Stimulated activated CD4-positive, alpha-beta T cell treated with anti-CD3 and anti-CD28 coated beads, Interleukin-1b, Interleukin-23, amount 100 ng/mL, for 4 hours (primary cell): ENCODE measurements at places on chromosomes 2 and 18.

DNA sequence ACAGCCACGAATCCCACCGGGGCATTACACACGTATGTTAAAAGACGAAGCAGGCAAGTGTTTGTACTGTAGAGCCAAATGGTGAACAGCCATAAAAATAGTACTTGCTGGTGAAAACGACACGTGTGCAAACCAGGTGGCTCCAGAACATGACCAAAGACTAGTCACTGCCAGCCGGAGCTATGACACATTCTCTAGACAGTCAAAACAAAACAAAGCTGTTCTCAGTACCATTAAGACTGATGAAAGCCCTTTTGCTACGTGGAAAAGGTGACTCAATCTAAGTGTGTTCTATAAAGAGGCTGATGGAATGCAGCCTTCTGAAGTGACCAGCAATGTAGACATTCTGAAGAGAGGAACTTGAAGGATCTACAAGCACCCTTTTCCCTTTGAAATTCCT, 367.7 kb upstream of the NETO1 start:
- DNase-seq: no peak

DNA sequence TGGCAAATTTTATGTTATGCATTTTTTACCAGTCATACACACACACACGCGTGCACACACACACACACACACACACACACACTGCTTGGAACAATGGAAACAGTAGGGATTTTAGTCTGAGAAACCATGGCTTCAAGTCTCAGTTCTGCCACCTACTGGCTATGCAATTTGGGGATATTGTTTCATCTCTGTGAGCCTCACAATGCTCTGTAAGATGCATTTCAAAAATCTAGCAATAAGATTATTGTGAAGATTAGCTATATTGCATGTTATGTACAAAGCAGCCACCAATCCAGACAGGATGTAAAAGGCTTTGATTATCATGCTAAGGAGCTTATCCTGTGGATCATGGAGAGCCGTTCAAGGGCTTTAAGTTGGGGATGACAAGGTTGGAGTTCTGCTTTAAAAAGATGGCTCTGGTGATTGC, 401.4 kb downstream of the NBAS start:
- DNase-seq: no peak

DNA sequence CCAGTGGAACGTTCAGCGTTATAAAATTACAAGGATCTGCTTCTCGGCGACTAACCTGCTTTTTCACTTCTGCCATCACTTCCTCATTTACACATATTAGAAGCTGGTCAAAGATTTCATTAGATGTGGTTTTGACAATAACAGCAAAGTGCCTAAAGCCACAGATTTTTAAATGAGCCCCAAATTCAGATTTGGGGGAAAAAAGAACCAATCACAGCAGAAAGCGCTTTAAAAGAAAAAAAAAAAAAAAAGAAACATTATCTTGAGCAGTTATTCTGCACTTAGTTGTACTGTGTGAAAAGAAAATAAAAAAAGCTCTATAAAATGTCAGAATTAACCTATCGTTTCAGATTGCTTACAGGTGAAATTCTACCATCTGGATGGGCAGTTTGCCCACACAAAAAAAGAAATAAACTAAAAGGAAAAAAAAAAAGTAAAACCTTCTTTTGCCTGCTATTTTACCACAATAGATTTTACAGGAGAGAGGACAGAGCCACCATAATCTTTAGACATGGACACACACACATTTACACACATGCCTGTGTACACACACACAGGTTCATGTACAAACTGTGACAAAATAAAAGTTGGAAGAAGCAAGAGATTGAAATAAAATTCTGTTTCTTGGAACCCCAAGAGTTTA, 167.2 kb downstream of the TCF4 start:
- DNase-seq: no peak

GRCh38 chr2:186459009-186459408, 27.1 kb upstream of the ZC3H15 start:
- DNase-seq: no peak

GRCh38 chr2:11757101-11757500, 10.7 kb downstream of the LPIN1 start:
- DNase-seq: no peak

DNA sequence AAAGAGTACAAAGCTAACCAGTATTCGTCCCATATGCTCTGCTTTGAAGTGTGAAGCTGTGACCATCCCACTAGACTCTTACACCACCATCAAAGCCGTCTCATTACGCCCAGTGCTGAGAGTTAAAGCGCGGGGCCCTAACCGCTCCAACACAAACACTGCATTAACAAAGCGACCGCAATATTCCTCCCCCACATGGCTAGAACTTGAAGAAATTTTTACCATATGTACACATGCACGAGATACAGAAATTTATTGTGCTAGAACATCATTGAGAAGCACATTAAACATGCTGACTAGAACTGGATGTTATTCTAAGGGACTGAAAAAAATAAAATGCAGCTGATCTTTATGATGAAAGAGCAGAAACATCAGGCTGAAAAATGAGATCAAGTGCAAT, 20.5 kb downstream of the FTCDNL1 start:
- no peak for DNase-seq
